ENCODE measurements at places on chromosomes 12 and 14.

- no peak for DNase-seq
Measured at GRCh38 chr12:52494518-52494917, 1.5 kb upstream of the KRT6A start.

DNA sequence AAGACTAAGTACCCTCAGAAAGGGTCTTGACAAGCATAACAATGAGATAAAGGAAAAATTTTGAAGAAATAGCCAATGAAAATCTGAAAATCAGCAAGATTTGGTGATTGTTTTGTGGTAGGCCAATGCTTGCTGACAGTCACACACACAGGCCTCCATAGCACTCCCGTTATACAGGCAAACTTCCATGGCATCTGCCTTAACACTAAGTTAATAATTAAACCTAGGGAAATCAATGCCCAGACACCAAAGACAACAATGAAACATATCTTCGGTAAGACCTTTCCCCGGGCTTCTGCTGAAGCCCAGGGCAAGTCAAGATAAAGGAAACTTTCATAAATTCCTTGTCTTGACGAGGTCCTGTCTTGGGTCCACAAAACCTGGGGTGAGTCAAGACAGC lies 18.6 kb upstream of the RERGL start:
- DNase-seq, result no peak

GRCh38 chr14:101173698-101174521 lies 270.4 kb upstream of the RTL1 start:
- no peak for DNase-seq

DNA sequence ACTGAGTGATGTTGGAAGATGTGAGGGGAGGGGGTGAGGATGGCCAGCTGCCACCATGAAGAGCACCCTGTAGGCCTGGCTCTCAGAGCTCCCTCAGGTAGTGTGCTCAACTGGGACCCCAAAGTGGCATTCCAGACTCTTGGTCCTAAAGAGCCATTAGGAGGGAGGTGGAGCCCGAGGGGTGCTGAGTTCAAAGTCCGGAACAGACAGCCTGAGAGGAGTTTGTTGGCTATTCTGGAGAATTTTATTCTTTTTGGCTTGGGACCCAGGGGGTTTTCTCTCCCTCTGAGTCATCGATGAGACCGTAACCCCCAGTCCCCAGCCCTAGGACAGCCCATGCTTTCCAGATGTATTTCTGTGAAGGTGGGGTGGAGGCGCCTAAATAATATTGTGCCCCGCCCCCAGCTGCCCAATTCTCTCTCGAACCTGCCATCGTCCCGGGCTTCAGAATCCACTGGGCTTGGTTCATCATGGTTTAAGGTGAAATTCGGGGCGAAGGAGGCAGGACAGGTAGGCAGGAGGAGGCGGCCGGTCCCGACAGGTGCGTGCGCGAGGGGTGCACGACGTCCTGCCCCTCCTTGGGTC lies 690 bp upstream of the RBP5 start:
- DNase-seq, result no peak

DNA sequence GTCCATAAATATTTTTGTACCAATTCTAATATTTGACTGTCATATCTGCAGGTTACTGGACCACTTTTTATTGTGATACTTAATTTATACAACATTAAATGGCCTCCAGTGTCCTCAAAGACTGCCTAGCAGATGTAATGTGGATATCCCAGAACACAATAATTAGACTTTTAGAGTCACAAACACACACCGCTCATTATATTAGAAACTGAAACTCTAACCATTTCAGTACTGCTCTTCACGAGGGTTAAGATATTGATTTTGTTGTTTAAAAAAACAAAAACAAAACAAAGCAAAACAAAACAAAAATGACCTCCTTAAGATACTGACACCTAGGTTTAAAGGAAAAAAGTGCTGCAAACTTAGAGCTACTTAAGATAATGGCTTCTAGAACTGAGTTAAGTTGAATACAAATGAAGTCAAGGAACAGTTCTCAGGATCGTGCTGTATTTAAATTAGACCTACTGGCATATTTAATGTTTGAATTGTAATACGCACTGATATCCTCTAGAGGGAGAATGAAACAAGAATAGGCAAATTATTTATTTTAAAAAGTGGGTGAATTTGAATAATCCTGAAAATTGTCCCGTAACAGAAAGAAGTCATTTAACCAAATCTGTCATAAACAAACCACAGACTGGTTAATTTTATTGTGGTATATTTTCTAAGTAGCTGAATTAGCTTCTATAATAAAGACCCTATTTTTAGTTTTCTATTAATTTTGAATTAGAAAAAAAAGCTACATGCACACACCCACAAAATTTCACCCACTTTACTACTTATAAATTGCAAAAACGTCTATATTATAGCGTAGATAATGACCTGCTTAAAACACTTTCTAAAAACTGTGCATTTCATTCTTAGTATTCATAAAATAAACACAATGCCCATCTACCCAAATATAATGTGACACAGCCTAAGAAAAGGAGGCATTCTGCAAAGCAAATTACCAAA lies 395.2 kb upstream of the DCN start:
- no peak for DNase-seq

DNA sequence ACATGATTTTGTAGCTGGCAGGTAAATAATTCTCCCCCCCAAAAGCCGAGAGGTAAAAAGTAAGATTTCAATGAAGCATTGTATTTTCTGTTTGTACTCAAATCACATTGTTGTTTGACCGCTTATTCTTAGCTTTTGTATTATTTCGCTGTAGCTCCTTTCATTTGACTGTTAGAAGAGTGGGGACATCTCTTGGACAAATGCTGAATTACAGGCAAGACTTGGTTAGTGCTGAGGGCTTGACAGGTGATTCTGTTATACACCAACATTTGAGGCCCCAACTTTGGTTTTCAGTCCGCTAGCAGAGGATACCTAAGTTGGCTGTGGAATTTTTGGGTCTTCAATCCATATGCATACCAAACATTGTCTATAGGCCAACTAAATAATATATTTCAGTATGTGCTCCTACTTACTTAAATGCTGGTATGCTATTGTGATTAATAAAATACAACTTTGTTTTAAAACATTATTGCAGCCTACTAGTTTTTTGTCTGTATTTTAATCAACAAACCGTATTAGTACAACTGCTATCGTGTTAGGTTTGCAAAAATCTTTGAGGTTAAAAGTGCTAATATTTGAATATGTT lies 102.2 kb downstream of the ERC1 start:
- no peak for DNase-seq

- DNase-seq, result no peak
Measured at GRCh38 chr14:68779761-68780323, 13.0 kb downstream of the ZFP36L1 start.

DNA sequence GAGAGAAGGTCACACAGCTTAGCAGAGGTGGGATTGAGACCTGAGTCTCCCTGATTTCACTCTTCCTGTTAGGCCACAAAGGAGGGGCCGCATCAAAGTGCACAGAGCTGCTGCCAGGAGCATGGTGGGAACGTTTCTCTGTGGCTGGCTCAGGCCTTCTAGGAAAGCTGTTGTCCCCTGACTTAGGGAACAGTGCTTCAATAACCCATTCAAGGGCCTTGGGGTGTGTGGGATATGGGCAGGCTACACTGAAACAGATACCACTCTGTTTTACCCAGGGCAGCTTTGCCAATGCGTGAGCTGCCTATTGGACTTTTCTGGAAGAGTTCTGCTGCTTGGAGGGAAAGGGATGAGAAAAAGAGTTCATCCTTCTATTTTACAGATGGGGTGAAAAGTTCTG lies 110.0 kb downstream of the ADCK1 start:
- DNase-seq, result no peak

Measured in stimulated activated CD4-positive, alpha-beta T cell treated with anti-CD3 and anti-CD28 coated beads, Interleukin-1b, Interleukin-23, amount 100 ng/mL, for 24 hours (primary cell).